Heart right ventricle (tissue), 16 donors: ENCODE measurements at places on chromosomes 12 and 14. TPM values are rescaled to one million over a fixed set of nuclear protein-coding genes. Genes with fewer than 3 reads are reported as not detected.

DNA sequence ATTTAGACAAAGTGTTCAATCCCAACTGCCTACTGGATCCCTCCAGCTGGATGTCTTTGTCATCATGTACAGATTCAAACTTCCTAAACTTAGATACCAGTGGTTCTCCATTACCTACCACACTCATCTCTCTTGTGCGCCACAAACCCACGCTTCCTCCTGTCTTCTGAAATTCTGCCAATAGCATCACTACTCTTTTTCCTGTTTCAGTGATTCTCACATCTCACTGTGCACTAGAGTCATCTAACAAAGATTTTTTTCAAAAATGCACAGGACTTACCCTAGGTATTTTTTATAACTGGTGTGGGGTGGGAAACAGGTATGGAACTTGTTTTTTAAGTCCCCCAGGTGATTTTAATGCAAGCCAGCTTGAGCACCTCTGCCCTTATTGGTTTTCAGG lies 5.9 kb downstream of the PSMB5 start:
- no peak for DNase-seq

GRCh38 chr12:110741341-110742095 lies 1.2 kb downstream of the PPP1CC start:
- DNase-seq: no peak

PAX9 gene
- polyA plus RNA-seq: 0.01 TPM

ESR2 gene
- polyA plus RNA-seq: 0.15 TPM
